ENCODE measurements at places on chromosomes 7 and 10. TPM values are rescaled to one million over a fixed set of nuclear protein-coding genes. Genes with fewer than 3 reads are reported as not detected.

DNA sequence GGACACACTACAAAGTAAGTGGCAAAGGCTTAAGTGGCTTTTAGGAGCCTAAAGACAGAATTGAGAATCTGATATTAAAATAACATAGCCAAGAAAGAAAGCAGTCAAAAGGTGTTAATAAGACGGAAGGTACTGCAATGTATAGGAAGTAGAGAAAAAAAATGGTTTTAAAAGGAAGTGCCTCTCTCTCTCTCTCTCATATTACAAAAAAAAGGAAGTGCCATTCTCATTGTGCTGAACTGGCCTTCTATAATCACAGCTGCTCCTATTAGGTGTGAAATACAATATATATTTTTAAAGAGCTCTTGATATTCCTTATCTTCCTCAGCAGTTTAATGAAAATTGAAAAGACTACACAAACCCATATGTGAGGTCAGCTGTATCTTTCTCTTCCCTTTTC is 199.4 kb upstream of the NPVF start:
- no peaks in the 10 kb centered on the region for H3K36me3 ChIP-seq
- DNase-seq = no peak
- no peak overlapping the region for H3K4me3 ChIP-seq
- no peaks in the 10 kb centered on the region for H3K27me3 ChIP-seq
- no peak overlapping the region for H3K27ac ChIP-seq
- H3K4me1 ChIP-seq = no peaks in the 10 kb centered on the region

- no peak for DNase-seq
- H3K27me3 ChIP-seq = no peaks in the 10 kb centered on the region
- H3K4me1 ChIP-seq = no peaks in the 10 kb centered on the region
- H3K36me3 ChIP-seq = no peaks in the 10 kb centered on the region
Measured at GRCh38 chr10:22897371-22897770, 30.5 kb upstream of the ARMC3 start.

DNA sequence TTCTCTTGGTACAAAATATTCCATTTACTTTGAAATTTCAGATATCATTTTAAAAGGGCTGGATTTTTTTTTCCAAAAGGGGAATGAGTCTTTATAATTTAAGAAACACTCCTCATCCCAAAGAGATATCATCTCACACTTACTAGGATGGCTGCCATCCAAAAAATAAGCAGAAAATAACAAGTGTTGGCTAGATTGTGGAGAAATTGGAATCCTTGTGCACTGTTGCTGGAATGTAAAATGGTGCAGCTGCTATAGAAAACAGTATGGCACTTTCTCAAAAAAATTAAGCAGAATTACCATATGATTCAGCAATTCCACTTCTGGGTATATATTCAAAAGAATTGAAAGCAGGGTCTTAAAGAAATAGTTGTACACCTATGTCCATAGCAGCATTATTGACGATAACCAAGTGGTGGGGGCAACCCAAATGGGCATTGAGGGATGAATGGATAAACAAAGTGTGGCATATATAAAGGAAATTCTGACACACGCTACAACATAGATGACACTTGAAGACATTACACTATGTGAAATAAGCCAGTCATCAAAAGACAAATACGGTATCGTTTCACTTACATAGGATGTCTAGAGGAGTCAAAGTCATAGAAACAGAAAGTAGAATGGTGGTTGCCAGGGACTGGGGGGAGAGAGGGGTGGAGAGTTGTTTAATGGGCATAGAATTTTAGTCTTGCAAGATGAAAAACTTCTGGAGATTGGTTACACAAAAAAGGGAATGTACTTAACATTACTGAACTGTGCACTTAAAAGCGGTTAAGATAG is 53.8 kb downstream of the LSM5 start:
- H3K36me3 ChIP-seq = no peaks in the 10 kb centered on the region
- DNase-seq = no peak
- no peaks in the 10 kb centered on the region for H3K4me1 ChIP-seq
- H3K27ac ChIP-seq = no peak overlapping the region
- H3K27me3 ChIP-seq = no peaks in the 10 kb centered on the region
- no peak overlapping the region for H3K4me3 ChIP-seq

- H3K4me3 ChIP-seq = no peak overlapping the region
- no peaks in the 10 kb centered on the region for H3K4me1 ChIP-seq
- H3K27ac ChIP-seq = no peak overlapping the region
- DNase-seq = no peak
- H3K27me3 ChIP-seq = no peaks in the 10 kb centered on the region
Measured at GRCh38 chr10:52801947-52802346, 29.4 kb upstream of the MBL2 start.

GRCh38 chr10:104328896-104329710 is 9.2 kb downstream of the ITPRIP start:
- no peaks in the 10 kb centered on the region for H3K27me3 ChIP-seq
- H3K4me3 ChIP-seq = no peak overlapping the region
- H3K4me1 ChIP-seq = peaks cover 85% of the 10 kb centered on the region

The C10orf53 gene
- 33.5 TPM for total RNA-seq

The CLDN4 gene
- total RNA-seq = 0.94 TPM

The SFTPA1 gene
- not detected for total RNA-seq

The CDH23 gene
- 81.7 TPM for total RNA-seq

The ZNF853 gene
- 8.8 TPM for total RNA-seq

The ANKRD7 gene
- 503 TPM for total RNA-seq

All from testis (tissue), 5 donors.